Hypothalamus (tissue), 51 donors: ENCODE measurements at places on chromosomes 3 and 15.

DNA sequence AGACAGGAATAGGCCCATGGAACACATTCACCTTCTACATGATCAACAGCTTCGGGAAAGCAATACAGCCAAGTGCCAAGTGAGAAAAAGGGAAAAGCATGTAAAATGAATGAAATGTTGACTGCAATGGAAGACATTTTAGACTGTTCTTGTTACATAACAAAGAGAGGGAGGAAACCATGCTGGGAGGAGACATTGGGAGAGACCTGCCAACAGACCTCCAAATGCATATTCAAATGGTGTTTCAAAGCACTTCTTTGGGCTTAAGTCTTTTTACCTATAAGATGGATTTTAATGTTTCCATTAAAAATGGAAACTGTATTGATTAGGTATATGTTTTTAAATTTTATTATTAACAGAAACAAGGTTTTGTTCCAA lies 350.0 kb upstream of the THBS1 start:
- no peak for DNase-seq

GRCh38 chr15:44646460-44646859 lies 17.0 kb downstream of the SPG11 start:
- DNase-seq, result no peak

GRCh38 chr15:31372635-31373091 lies 46.0 kb downstream of the KLF13 start:
- no peak for DNase-seq

- no peak for DNase-seq
Measured at GRCh38 chr15:83698294-83698693, 44.4 kb downstream of the ADAMTSL3 start.

- no peak for DNase-seq
Measured at GRCh38 chr3:172133838-172134237, 94.5 kb downstream of the FNDC3B start.

GRCh38 chr3:133453383-133453782 lies 53.5 kb downstream of the BFSP2 start:
- no peak for DNase-seq

GRCh38 chr3:150826466-150827282 lies 63.7 kb upstream of the SIAH2 start:
- DNase-seq, result no peak

GRCh38 chr3:126533506-126533905 lies 9.6 kb downstream of the CHST13 start:
- DNase-seq, result no peak

DNA sequence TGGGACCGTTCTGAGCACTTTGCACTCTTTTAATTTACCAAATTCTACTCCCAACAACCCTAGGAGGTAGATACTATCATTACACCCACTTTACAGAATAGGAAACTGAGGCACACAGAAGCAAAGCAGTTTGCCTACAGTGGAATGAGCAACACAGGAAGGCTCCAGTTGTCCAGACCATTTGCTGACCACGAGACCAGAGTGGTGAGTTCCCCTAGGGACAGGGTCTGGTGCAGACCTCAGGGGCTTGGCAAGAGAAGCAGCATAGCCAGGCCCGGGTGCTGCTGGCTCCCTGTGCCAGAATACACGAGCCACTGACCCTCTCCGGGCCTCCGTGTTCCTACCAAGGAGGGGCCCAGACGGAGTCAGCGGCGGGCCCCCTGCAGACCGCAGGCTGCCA lies 26.5 kb downstream of the PLXND1 start:
- DNase-seq, result no peak

GRCh38 chr3:25169151-25169550 lies 258.9 kb upstream of the RARB start:
- DNase-seq, result no peak

DNA sequence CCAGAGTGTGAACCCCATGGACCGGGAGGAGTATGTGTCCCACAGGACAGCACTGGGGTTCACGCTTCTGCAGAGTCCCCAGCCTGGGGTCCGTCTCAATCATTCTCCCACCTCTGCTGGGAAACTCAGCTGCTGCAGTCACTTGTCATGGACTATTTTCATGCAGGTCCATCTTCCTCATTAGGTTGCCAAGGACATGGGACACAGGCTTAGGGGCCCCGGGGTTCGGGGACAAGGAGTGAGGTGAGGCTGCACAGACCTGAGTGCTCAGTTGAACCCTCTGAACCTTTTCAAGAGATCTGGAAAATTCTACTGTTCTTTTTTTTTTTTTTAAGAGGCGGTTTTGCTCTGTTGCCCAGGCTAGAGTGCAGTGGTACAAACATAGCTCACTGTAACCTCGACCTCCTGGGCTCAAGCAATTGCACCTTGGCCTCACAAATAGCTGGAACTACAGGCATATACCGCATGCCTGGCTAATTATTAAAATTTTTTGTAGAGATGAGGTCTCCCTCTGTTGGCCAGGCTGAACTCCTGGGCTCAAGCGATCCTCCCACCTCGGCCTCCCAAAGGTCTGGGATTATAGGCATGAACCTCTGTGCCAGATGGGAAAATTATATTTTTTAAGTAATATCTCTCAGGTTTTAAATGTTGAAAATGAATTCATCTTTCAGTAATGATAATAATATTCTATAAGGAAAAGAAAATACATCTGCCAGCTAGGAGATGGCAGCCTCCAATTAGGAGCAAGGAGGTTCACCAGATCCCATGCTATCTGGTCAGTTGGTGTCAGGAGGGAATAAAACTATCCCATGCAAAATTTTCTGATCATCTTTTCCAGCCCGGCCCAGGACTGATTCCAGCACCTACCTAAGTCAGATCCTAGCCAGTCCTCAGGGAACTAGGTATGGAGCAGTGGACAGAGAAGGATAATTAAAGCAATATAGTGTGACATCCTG lies 45.2 kb downstream of the RPN1 start:
- DNase-seq, result no peak

GRCh38 chr3:110457508-110457907 lies 614.1 kb upstream of the NECTIN3 start:
- DNase-seq, result no peak

GRCh38 chr3:98875535-98875934 lies 26.0 kb downstream of the DCBLD2 start:
- DNase-seq, result no peak

DNA sequence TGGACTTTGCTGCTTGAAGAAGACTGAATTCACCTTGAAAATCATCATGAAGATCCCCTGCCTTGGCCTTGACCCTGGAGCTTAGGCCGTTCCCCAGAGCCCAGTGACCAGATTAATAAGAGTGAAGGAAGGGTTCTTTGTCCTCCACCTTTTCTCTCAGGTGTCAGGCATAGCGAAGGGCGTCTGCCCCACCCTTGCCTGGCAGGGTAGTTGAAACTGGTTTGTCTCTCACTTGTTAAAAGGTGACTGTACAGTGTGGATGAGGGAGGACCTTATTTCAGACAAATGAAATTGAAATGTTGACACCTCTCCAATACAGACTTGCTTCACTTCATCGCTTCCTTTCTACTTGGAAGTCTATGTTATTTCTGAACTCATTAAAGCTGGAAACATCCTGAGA lies 223.7 kb upstream of the BHLHE40 start:
- no peak for DNase-seq

GRCh38 chr3:156425651-156426050 lies 129.3 kb downstream of the SSR3 start:
- no peak for DNase-seq

DNA sequence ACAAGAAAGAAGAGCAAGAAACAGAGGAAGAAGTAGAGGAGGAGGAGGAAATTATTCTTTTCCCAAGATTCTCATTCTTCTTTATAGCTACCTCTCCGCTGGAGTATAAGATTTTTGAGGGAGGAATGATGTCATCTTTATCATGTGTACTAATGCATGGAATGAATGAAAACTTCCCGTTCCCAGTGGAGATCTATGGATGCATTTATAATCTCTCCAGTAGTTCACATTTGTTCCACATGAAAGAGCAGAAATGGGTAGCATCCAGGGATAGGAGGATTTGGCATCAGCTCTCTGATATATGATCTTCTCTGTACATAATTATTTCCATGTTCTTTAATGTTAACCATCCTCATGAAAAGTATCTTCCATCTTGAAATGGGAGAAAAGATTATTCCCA lies 244.4 kb downstream of the ADAMTSL3 start:
- no peak for DNase-seq

DNA sequence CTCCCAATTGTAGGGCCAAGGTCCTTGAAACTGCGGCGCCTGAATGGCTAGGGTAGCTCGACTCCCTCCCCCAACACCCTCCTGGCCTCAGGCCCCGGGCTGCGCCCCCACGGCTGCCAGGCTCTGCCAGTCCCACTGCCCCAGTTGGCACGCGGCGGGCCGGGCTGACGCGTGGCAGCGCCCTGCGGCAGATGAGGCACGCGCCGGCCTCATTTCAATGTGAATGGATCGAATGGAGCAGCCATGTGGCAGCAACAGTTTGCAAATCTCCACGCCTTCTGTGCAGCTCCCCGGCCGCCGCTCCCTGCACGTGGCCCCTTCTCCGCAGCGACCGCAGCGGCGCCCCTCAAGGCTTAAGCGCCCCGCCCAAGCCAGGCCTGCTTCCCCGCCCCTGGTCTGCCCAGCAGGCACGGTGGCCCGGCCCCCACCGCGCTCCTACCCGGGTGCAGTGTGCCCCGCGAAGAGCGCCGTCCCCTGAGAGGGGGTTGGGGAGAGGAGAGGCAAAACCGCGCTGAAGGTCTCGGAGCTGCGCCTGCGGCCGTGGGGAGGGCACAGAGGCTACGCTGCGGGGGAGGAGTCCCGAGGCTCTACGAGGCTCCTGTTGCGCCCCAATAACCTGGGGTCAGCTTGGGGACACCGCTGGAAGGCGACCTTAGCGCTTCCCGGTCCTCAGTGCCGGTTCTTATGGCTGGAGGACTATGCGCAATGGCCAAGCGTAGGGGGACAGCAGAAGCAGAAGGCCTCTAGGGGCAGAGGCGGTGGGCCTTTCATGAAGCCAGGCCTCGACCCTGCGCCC lies 3.1 kb upstream of the DLL4 start:
- DNase-seq, result peak; percentile 49

GRCh38 chr3:69881756-69882428 lies 117.6 kb upstream of the SAMMSON start:
- DNase-seq, result no peak

DNA sequence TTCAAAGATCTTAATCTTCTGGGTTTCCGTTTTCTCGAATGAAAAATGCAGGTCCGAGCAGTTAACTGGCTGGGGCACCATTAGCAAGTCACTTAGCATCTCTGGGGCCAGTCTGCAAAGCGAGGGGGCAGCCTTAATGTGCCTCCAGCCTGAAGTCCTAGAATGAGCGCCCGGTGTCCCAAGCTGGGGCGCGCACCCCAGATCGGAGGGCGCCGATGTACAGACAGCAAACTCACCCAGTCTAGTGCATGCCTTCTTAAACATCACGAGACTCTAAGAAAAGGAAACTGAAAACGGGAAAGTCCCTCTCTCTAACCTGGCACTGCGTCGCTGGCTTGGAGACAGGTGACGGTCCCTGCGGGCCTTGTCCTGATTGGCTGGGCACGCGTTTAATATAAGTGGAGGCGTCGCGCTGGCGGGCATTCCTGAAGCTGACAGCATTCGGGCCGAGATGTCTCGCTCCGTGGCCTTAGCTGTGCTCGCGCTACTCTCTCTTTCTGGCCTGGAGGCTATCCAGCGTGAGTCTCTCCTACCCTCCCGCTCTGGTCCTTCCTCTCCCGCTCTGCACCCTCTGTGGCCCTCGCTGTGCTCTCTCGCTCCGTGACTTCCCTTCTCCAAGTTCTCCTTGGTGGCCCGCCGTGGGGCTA lies at the start of the genes B2M and PATL2:
Gene B2M, plus strand, starts transcription at position 422 of the 647 bp plus-strand sequence. Its CDS starts 30 bp downstream, at position 452.
Gene PATL2, minus strand, starts transcription at position 228 of the 647 bp plus-strand sequence. CDS start 34,833 bp downstream, outside the sequence.
- DNase-seq, result peak; percentile 92

- no peak for DNase-seq
Measured at GRCh38 chr3:43455233-43455632, 166.6 kb downstream of the ANO10 start.

- DNase-seq, result no peak
Measured at GRCh38 chr3:61980041-61980440, 393.3 kb downstream of the FEZF2 start.

- no peak for DNase-seq
Measured at GRCh38 chr15:64515196-64515595, 54.8 kb downstream of the ZNF609 start.

DNA sequence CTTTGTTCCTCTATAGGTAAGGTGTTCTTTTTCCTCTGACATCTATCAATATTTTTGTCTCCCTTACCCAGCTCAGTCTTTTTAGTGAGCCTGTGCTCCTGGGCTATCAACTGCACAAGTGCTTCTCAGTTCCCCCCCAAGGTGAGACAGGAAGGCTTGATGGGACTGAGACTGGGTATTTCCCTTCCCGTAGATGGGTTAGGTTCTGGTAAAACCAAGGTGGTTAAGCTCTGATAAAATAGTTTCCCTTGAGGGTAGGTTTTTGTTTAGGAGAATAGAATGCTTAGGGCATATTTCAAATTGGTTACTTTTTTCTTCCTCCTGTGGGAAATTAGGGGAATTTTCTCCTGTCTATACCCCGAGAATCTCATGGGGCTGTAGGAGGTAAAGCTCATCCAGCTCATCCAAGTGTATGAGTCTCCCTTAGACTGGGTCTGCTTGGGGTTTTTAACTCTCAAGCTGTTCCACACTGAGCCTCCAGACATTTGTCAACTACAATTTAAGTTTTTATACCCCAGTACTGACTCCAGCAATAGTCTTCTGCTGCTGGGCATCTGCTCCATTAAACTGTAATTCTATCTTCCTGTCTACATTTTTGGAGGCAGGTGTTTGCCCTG lies 44.9 kb downstream of the OXSR1 start:
- no peak for DNase-seq

GRCh38 chr3:62084558-62084957 lies 288.8 kb downstream of the FEZF2 start:
- DNase-seq, result no peak

- DNase-seq, result no peak
Measured at GRCh38 chr3:139342054-139342453, 1.8 kb upstream of the MRPS22 start.

DNA sequence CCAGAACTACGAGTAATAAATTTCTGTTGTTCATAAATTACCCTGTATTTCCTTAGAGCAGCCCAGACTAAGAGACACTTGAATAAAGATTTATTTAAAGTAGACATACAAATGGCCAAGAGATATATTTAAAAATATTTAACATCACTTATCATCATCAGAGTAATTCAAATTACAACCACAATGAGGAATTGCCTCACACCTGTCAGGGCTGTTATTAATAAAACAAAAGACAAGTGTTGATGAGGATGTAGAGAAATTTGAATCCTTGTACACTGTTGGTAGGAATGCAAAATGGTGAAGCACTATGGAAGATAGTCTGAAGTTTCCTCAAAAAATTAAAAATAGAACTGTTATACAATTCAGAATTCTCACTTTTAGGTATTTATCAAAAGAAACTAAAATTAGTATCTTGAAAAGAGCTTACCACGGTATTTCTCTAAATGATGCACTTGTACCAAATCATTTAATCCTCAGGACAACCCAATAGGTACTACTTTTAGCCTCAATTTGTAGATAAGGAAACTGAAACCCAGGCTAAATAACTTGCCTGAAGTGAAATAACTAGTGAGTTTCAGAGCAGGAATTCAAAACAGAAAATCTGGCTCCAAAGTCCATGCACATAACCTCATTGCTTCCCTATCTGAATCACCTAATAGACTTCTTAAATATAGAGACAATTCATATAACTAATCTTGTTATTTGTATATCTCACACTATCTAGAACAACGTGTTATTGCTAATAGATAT lies 69.4 kb downstream of the ZBTB20 start:
- DNase-seq, result no peak

GRCh38 chr3:46947981-46948791 lies 28.4 kb downstream of the CCDC12 start:
- no peak for DNase-seq
